ENCODE measurements at places on chromosomes 5 and 9.

DNA sequence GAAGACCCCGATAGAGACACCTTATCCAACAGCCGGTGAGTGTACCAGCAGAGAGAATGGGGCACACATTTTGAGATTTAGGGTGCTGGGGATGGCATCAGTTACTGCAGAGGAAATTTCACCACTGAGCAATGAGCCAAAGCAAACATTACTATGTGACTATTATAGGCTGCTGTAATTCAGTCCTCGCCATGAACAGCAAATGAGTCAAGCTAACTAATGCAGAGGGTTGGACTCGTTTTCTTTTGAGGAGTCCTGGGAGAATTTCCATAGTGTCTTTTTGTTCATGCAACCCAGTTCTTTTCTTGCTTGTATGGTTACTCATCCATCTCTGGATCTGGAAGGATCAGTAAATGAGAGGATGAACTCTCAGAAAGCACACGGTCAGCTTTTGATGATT lies 323.8 kb downstream of the PSAT1 start:
- DNase-seq: no peak

GRCh38 chr9:130431536-130432303 lies 13.0 kb upstream of the ASS1 start:
- no peak for DNase-seq

GRCh38 chr9:91407580-91408318 lies 15.9 kb downstream of the NFIL3 start:
- no peak for DNase-seq

DNA sequence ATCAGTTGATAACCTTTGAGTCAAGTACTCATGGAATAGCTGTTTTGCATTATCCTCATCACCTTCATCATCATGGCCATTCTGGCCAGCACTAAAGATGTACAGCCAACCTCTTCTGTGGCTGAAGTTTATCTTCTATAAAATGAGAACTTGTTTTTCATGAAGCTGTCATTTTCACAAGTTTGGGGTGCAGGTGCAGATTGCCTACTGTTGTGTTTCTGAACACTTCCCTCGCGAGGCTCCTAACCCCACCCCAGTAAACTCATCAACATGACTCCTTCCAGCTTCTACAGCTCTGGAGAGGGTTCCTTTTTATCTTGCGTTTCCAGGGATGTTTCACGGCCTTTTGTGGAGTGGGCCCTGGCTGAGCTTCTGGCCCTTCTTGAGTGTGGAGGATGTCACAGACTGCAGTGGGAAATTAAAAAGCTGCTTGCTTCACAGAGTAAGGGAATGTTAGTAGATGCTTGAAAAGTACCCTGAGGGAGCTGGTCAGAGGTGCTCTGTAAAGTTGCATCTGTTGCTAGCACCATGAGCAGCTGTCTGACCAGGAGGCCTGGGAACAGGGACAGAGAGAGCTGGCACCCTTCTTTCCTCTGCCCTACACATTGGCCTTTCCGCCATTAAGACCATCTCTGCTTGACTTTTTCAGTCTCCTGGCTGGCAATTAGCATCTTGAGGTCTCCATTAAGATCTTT lies 24.9 kb downstream of the SYK start:
- DNase-seq: no peak

DNA sequence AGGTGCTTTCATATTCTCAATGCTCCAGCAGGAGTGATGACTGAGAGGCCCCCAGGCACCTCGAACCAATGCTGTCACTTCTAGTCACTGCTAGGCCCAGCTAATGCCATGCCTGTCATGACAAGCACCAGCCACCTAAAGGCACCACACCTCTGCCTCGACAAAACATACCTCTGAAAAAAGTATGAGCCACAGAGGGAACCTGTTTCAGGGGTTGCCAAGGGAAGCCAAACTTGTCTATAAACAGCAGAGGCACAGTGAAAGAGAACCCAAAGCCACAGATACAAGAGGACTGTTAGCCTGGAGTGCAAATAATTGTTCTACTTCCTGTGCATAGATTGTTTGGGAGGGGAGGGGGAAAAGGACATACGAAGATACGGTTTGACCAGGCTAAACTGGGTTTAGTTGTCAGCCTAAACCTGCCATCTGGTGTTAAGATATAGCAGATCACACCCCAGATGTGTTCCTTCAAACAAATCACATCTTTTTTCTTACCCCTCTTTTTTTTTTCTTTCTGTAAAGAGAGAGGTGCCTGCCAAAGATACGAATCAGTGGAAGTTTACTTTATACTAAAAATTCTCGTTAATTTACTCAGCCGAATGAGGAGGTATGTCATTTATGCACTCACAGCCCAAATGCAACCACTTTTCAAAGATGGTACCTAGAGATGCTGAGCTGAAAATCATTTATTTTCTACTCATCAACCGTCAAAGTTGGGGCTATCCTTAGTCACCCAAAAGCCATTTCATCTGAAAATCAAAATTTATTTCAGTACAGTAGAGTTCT lies 45.7 kb downstream of the BNC2 start:
- DNase-seq: no peak

DNA sequence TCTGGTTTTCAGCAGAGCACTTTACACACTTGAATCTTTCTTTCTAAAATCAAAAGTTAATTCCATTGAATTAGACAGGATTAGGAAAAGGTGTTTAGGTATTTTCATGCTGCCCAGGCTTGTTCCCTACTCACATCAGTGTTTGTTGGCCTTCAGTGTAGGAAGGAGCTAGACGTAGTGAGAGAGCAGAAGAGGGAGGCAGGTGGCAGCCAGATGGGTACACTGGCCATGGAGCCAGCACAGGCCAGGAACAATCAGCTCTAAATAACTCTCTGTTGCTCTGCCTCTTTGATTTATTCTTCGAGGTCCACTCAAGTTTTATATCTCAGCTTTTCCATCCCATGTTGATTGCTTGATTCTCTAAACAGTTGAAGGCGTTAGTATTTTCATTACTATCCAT lies 529.6 kb downstream of the PSAT1 start:
- DNase-seq: no peak

DNA sequence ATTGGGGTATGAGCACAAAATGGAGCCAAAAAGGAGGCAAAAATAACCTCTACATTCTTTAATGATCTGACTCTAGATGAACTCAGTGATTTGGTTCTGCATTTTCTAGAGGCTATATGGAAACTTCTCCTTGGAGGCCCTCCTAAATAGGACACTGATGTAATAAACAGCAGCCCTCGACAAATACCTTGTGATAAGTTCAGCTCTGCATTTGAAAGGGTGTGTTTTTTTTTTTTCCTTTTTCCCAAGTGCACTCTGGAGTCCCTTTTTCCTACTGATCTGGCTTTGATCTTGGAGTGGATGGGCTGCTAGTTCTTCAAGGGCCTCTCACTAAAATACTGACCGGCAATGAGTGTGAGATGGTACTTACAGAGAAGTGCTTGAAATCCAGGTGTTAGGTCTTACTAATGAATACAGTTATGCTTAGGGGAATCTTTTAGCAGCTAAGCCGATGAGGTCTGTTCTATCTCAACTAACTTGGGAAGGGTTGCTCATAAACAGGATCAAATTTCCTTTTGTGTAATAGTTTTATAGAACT lies 161.7 kb downstream of the MAST4 start:
- no peak for DNase-seq

GRCh38 chr9:136366826-136367225 lies 3.3 kb upstream of the DNLZ start:
- no peak for DNase-seq

DNA sequence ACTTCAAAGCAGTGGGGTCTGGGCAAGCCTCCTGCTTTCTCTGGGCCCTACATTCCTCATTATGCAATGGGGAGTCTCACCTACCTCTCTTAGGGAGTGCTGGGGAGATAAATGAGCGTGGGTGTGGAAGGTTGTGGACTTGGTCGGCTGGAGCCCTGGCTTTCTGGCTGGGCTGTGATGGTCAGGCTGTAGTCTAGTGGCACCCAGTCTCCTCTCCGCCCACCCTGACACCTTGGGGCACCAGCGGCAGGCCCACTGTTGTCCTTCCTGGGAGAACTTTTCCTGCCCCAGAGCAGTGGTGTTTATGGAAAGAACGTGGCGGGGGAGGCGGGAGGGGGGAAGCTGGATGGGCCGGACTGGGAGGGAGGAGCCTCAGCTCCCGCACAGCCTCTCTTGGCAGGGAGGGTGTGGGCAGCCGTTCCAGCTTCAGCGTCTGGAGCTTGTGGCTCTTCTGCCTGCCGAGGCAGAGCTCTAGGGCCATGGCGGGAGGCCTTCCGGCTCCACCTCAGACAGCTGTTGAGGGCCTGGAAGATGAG lies 4.1 kb downstream of the PTGS1 start:
- no peak for DNase-seq

- DNase-seq: no peak
These were observed 110.8 kb upstream of the POC5 start for GRCh38 chr5:75828029-75828428.

- DNase-seq: no peak
These were observed 50.1 kb upstream of the RETREG1 start for GRCh38 chr5:16666883-16667398.

DNA sequence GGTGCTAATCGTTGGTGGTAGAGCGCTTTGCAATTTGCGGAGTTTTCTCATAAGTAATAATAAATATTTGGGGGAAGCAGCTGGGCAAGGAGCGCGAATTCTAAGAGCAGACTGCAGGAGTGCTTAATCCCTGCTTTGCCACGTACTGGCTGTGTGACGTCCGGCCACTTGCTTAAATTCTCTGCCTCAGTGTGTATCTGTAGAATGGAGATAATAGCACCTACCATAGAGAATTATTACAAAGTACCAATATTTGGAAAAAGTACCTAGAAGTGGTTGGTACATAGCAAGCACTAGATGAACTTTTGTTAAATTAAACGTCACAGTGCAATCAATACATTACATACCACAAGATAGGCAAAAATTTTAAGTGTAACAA lies 598 bp upstream of the TMED7 start:
- no peak for DNase-seq

GRCh38 chr9:92736563-92737215 lies 27.9 kb downstream of the BICD2 start:
- no peak for DNase-seq

- DNase-seq: no peak
These were observed 160.5 kb downstream of the ENTREP1 start for GRCh38 chr9:69485466-69485865.

- no peak for DNase-seq
These were observed 113.0 kb downstream of the COL23A1 start for GRCh38 chr5:178476972-178477754.

DNA sequence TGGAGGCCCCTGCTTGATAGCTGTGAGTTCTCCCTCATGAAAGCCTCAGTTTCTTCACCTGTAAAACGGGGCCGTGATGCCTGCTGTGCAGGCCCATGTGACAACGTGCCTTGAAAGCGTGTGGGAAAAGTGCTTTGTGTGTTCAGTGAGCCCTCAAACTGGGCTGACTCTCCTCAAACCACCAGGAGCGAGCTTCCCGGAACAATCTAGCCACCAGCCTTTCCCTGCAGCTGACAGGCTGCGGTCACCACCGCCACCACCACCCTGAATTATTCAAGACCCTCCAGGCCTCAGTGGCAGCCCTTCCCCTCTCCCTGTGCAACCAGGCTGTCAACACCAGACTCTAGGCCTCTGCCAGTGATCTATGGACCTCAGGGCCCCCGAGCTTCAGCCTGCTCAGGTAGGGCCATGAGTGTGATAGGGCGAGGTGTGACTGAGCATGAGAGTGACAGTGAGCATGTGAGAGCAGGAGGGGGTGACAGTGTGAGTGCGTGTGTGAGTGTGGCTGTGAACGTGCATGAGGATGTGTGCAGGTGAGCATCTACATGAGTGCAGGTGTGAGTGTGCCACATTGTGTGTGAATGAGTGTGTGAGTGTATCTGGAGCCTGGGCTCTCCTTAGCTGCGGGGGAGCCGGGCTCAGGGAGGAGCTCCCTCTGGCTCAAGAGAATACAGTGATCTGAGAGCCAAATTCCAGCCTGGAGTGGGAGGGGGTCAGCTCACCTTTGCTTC lies 53.3 kb upstream of the PSD2 start:
- no peak for DNase-seq

DNA sequence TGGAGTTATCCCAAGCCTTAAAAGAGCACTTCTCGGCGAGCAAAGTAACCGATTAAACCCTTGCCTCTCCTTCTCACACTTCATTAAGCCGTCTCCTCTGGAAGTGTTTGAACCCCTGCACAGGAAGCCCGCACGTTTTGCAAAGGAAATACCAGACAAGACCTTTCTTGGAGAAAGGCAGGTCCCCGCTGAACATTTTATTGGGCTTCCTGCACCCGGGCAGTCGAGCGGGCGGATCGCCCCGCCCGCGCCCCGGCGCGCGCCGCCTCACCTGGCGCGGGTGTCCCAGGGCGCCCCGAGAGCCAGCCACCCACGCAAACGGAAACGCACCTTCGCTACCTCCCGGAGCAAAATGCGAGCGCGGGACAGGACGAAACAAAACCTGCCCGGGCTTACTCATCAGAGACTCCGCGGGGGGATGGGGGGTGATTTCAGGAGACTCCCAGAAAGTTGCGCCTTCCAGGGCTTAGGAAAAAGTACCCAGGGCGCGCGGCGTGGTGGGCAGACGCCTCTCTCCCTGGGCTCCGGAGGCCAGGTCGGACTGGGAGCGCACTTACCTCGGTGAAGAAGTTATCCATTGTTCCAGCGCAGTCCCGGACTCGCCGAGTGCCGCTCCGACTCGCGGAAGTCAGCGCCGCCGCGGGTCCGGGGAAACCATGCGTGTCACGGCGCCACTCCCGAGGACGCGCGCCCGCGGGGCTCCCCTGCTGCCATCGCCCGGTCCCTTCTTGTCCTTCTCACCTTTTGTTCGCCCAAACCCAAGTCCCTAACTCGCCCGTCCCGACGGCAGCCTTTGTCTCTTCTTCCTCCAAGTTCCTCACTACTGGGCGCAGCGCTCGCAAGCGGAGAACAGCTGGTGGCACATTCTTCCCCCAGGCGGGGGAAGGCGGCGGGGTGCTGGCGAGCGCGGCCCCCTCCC lies 598 bp downstream of the MYO10 start:
- no peak for DNase-seq

DNA sequence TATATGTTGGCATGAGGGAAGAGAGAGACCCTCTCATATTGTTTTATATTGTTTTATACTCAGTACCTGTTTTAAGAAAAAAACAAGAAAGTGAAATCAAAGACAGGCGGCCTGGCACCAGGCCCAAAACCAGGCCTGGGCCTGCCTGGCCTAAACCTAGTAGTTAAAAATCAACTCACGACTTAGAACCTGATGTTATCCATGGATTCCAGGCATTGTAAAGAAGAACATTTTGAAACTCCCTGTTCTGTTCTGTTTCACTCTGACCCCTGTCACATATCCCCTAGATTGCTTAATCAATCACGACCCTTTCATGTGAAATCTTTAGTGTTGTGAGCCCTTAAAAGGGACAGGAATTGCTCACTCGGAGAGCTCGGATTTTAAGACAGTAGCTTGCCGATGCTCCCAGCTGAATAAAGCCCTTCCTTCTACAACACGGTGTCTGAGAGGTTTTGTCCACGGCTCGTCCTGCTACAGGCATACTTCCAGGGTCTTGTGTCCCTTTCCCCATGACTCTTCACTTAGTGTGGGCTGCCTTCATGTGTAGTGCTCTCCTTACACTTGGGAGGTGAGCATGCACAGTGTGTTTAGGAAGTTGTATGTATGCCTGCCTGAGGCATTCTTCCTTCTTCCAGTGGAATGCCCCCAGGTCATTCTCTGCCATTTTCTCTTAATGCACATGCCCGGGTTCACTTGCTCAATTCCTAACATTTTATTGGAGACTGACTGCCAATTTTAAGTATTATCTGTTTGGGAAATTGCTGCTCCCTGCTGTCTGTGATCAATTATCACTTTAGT lies 17.8 kb downstream of the TBCA start:
- DNase-seq: no peak
